ENCODE measurements at places on chromosomes 2 and 18.
A peak's percentile ranks its signal among the peaks of the same experiment; 100 is the strongest.

- DNase-seq, result no peak
Observed at GRCh38 chr2:61733563-61733962, 120.3 kb downstream of the FAM161A start.

DNA sequence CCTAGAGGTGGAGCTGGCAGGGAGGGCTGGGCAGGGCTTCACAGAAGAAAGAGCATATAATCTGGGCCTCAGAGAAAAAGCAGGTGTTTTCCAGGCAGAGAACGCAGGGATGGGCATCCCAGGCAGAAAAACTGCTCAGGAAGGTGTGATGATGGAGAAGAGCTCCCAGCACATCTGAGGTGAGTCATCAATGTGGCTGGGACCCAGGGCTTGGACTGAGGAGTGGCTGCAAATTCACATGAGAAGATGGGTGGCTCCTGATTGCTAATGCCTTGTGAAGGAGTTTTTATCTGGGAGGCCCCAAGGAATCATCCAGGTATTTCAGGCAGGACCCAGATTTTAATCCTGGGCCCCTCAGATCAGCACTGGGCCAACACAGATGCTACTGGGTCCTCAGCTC is 10.2 kb downstream of the IL1F10 start:
- no peak for DNase-seq

- DNase-seq, result no peak
Observed at GRCh38 chr18:49479381-49480137, 7.5 kb downstream of the C18orf32 start.

DNA sequence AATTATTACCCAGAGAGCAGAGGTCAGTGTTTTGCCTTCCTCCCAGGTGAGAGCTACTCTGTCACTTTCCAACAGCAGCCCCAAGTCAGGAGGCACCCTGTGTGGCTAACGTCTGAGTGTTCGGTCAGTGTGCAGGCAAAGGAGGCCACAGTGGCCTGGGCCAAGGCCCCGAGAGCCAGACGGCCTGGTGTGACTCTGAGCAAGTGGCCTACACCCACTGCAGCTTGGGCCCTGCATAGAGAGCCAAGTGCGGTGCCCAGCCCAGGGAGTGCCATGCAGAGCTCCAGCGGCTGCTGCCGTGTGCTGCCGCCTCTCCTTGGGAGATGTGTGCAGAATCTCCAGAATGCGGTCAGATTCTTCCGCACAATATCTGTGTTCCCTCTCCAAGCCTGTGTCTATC is 70.4 kb downstream of the GNAL start:
- DNase-seq, result no peak

GRCh38 chr18:395456-396250 is 104.8 kb downstream of the COLEC12 start:
- no peak for DNase-seq

- peak; percentile 38 for DNase-seq
Observed at GRCh38 chr2:127640082-127641072, 5.6 kb upstream of the GPR17 start.

GRCh38 chr2:3041841-3042600 is 335.6 kb downstream of the EIPR1 start:
- peak; percentile 78 for DNase-seq

DNA sequence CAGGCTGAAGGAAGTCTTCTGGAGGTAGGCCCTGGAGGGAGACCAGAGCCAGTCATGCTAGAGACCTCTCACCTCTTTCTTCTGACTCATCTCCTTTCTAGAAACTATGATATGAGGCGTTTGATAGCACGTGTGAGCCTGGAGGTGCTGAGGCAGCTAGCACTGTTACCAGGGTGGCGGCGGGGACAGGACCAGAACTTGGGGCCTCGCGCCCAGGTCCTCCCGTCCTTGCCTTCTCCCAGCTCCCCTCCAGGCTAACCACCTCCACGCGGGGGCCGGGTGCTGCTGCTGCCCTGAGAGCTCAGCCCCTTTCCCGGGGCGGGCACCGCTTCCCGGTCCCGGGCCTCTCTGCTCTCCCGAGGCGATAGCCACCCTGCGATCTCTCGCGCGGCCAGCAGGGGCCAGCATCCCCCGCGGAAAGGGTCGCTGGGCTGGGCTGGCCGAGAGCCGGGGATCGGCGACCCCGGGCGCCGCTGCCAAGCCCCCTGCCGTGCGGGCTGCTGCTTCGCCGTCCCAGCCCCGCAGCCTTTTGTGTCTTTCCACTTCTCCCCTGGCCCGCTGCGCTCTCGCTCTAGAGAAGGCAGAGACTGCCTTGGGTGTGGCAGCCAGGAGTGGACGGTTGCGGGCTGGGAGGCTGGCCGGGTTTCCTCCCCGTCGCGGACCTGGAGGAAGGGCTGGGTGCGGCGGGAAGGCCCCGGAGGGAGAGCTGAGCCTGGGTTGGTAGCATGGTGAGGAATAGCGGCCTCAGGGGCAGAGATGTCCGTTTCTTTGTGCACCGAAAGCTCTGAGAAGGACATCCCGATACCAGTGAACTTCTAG is 49.1 kb downstream of the TMEM17 start:
- peak; percentile 86 for DNase-seq

DNA sequence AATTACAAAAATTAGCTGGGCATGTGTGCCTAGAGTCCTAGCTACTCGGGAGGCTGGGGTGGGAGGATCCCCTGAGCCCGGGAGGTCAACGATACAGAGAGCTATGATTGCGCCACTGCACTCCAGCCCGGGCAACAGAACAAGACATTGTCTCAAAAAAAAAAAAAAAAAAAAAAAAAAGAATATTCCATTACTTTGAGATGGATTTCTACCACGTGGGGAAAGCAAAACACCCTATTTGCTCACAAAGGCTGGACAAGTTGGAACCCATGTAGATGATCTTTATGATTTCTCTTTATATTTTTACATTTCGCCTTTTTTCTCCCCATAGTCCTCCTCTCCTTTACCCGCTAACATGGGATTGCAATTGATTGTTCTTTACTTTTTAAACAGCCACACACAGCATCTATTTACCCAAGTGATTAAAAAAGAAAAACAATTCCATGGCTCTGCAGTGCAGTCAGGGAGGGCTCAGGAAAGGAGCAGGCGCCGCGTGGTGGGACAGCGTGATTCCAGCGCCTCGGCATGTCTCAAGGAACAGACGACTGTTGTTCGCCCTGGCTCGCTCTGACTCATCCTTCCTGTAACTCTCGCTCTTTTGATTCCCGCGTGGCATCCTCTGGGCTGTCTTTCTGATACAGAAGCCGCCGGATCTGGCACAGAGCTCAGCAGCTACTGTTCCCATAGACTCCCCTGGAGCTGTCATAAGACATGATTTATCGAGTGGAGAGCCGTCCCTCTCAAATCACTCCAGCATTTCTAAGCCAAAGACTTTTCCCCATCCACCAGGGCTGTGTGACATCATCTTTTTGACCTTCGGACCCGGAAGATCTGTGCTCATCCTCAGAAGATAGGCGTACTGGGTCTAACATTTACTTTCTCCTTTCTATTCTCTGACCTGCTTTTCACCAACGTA is 230.4 kb upstream of the AGAP1 start:
- peak; percentile 86 for DNase-seq

DNA sequence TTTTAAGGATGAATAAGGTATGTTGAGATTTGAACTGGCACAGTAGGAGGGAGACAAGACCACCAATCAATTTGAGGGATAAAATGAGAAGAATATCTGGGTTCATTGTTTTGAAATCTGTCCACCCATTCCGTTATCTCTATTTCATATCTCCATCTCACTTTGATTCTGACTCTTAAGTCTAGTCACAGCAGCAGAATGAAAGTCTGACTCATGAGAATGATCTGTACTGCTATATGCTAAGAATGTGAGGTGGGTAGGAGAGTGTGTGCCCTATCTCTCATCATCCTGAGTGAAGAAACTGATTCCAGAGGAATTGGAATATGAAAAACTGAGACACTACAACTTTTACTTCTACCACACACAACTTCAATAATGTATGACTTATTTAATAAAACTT is 1994.5 kb upstream of the PIK3C3 start:
- no peak for DNase-seq

DNA sequence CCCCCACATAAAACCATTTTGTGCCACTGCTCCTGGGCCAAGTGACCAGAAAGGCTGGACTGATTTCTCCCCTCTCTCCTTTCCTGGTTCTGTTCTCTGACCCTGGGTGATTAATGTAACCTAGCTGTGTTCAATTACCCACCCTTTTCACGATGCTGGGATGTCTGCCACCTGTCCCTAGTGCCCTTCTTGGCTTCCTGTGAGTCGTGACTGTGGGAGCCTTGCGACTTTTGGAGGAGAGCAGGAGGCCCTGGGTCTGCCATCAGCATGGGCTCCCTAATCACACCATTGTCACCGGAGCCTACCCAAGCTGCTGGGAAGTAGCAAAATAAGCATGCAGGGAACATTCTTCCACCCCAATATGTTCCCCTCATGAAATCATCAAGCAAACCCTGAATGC is 38.3 kb downstream of the SRSF7 start:
- DNase-seq, result no peak

DNA sequence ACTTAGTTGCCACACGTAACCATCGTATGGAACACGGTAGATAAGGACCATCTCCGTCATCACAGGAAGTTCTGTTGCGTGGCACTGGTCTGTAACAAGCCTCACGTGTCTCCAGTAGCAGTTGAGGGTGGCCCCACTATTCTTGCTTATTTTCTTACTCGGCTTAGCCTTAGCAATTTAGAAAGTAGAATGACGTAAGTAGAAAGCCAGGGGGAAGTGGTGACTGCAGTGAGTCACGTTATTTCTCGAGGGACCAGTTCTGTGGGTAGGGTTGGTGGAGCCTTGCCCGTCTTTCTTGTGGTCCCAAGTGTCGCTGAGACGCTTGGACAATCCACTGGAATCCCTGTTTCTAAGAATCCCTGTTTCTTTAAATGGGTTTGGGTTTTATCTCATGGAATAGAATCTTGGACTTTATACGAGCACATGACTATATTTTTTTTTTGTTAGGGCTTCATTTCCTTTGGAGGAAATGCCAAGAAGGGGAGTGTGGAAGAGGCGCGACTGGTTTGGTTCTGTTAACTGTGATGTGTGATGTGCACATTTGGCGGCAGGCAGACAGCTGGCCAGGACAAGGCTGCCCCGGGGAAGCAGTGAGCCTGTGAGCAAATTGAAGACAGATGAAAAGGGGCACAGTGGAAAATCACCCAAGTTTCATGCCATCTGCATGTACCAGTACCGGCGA is 96.2 kb downstream of the CABLES1 start:
- peak; percentile 65 for DNase-seq

- no peak for DNase-seq
Observed at GRCh38 chr2:121478996-121479745, 51.5 kb upstream of the RNU4ATAC start.

- DNase-seq, result no peak
Observed at GRCh38 chr2:162839419-162839818, 852 bp upstream of the KCNH7 start.

GRCh38 chr18:53610957-53611356 is 613.5 kb downstream of the MBD2 start:
- no peak for DNase-seq

GRCh38 chr2:181457121-181457740 is at the start of gene ITGA4:
TSS of gene ITGA4 (plus strand) at chr2:181457386. CDS start at chr2:181457655, 269 bp downstream.
- peak; percentile 84 for DNase-seq

DNA sequence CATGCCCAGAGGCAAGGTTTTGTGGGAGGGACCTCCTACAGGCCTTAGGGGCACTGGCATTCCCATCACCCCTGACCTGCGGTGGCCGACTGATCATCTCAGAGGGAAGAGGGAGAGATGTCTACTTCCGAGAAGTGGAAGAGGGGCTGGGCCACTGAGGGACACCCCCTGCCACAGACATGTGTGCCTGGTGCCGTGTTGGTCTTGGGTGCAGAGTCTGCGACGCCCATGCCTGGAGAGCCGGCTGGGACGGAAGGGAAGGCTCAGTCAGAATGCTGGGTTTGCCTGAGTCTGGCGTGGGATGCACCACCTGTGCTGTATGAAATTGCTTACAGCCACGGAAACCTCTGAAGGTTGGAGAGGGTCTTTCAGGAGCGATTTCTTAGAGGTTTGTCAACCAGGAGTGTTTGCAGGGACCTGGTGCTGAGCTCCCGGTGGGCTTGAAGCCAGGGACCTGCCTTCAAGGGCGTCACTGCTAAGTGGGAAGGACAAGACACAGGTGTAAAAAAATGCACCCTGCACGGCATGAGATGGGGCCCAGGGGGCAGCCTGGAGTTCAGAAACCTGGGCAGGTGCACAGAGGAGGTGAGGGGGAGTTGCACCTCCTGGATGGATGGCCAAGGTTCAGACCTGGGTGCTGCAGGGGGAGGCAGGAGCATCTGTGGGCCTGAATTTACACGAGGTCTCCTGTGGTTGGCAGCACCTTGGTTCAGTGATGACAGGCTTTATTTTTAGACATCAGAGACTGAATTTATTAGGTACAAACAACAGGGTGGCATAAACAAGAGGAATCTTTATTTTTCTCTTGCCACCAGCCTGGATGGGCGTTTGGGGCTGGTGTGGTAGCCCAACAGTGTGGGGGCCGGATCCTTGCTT is 100.3 kb downstream of the CTIF start:
- DNase-seq, result no peak

DNA sequence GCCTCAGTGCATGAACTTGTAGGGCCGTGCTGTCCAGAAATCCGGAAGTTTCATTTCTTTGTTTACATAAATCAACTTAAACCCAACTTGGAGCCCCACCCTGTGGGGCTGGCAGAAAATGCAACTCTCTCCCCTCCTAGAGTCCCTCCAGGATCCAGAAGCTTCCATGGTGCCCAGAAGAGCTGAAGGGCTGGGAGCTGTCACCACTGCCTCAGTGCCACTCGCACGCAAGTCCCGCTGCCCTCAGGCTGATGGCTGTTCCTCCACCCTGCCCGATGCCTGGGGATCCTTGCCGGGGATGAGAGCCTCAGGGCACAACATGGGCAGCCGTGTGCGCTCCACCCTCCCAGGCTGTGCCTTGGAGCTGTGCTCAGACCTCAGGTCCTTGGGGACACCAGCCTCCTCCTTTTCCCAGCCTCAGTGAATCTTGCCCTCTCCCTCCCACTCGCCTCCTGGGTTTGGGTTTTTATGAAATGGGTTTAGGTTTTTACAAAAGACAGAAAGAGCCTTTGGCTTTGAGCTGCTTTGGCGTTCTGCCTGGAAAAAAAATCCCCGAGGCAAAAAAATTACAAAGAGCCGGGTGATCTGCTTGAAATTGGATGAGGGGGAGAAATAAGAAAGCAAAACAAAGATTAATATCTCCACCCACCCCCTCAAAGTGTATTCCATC is 155.2 kb downstream of the TWIST2 start:
- no peak for DNase-seq

- DNase-seq, result no peak
Observed at GRCh38 chr2:136441979-136442714, 323.2 kb upstream of the THSD7B start.

GRCh38 chr18:58320907-58321561 is 277.0 kb downstream of the NEDD4L start:
- DNase-seq, result no peak

DNA sequence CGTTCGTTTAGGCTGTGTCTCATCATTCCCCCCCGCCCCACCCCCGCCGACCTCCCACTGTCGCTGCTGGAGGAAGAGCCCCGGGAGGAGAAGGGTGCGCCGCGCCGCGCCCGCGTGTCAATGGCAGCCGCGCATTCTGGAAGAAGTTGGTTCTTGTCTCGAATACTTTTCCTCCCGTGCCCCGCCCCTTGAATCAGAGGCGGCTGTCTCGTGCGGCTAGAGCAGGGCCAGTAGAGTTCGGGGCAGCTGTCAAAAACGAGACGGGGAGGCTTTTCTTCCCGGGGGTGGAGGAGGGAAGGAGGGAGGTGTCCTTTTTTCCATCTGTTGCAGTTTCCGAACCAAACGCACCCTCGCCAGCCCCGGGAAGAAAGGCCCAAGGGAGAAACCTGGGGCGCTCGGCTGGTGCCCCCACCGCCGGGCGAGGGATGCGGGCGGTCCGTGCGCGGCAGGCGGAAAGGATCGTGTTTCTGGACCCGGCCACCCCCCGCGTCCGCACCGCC is 410 bp upstream of the TGIF1 start:
- DNase-seq, result peak; percentile 87

- DNase-seq, result no peak
Observed at GRCh38 chr2:180934911-180935310, 45.5 kb upstream of the UBE2E3 start.

Data from left ventricle myocardium superior (tissue), 1 donor.